ENCODE measurements at places on chromosomes 5 and 9.

GRCh38 chr5:122351416-122352157 is 39.5 kb downstream of the SNCAIP start:
- DNase-seq: no peak

DNA sequence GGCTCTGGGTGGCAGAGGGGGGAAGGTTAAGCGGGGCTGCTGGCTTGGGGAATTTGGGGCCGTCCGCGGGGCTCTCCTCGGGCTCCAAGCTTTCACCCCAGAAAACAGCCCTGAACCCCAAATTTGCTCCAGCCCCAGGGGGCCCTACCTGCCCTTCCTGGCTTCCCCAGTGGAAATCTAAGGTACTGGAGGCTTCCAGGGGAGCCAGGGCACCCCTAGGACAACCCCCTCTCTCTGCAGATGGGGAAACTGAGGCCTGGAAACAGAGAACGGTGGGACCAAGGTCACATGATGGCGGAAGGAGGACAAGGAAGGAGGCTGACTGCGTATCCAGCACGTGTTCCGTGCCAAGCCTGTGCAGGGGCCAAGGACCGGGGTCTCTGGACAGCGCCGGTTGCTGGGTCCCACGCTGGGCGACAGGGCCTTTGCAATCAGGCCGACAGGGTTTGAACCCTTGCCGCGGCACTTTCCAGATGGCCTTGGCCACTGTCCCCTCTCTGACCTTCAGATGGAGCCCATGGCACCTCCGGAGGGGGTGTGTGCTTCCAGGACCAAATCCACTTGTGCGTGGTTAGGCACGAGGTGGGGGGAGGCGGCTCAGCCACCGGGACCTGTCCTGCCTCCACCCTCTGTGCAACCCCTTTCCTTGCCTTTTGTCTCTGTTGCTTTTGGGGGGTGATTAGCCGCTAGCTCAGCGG is 183.1 kb downstream of the C9orf50 start:
- no peak for DNase-seq

DNA sequence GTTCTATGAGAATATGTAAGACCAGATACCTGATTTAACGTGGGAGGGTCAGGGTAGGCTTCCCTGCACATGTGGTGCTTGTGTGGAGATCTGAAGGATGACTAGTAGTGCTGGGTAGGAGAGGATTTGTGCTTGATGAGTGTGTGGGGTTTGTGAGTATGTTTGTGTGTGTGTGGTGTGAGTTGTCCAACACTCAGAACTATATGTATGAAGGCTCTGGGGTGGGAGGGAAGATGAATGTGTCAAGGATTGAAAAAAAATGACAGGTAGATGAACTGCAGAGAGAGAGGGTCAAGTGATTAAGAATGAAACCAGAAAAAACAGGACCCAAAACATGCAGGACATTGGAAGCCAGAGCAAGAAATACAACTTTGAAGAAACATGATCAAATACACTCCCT is 154.6 kb upstream of the NR3C1 start:
- no peak for DNase-seq

DNA sequence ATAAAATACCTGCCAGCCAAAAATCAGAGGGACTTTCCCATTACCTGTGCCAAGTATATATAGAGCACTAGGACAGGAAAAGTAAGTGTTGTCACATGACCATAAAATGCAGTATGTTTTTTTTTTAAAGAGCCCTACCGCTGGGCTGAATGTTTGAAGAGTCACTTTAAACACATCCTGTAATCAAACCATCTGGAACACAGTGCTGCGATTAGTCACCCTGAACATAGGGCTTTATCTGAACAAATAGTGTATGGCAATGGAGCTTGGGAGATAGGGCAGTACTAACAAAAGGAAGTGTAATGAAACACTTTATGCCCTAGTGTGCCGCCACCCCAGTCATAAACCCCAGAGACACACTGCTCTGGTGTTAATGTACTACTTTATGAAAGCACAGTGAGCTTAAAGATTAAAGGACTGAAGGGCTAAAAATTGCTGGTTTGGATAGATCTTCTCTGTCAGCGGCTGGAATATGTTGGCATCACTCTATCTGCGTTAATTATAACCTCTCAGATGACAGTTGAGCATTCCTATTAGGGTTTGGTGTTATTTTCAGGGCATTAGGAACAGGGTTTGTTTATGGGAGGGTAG is 90.4 kb downstream of the ZNF608 start:
- DNase-seq: peak; percentile 93

GRCh38 chr5:163815240-163815791 is 309.9 kb downstream of the MAT2B start:
- no peak for DNase-seq

GRCh38 chr9:23551311-23551721 is 274.7 kb downstream of the ELAVL2 start:
- DNase-seq: no peak

GRCh38 chr5:172835290-172835993 is 1.4 kb downstream of the ERGIC1 start:
- no peak for DNase-seq

- DNase-seq: no peak
Observed at GRCh38 chr5:72662305-72662704, 154.2 kb upstream of the TNPO1 start.

- no peak for DNase-seq
Observed at GRCh38 chr5:22852807-22853660, at the start of gene CDH12. Gene CDH12, minus strand, starts transcription at chr5:22853344.

DNA sequence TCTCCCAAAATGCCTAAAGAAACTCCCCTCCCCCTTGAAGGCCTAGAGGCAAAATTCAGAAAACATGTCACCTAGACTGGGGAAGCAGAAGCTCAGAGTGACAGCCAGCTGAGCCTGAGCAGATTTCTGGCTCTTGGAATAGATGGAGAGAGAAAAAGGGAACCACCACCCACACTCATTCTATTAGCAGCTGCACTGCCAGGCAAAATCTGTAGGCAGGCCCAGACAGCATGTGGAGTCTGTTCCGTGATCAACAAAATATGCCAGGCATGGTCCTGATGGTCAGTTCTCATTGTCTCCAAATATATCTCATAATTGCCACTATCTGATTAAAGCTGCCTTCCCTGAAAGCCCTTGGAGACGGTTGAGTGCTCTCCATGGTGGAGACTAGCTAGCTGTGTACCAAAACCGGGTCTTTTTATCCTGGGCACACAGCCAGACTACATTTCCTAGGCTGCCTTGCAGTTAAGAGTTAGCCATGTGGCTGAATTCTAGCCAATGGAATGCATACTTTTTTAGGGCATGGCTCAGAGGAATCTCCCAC is 131.7 kb upstream of the GPR151 start:
- peak; percentile 80 for DNase-seq

GRCh38 chr5:14440582-14441431 is 140.8 kb upstream of the OTULINL start:
- DNase-seq: peak; percentile 48

DNA sequence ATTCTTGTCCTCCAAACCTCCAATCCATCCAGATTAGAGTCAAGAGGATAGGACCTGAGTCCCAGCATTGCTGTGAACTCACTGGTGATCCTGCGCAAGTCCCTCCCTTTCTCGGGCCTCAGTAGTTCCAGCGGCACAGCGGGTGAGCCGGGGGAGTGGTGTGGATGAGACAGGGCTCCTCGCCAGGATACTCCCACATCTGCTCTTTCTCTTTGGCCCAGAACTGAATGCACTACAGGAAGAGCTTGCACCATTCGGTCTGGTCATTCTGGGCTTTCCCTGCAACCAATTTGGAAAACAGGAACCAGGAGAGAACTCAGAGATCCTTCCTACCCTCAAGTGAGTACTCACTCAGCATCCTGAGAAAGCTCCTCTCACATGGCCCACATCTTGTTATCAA is 6.3 kb downstream of the GPX3 start:
- DNase-seq: no peak

DNA sequence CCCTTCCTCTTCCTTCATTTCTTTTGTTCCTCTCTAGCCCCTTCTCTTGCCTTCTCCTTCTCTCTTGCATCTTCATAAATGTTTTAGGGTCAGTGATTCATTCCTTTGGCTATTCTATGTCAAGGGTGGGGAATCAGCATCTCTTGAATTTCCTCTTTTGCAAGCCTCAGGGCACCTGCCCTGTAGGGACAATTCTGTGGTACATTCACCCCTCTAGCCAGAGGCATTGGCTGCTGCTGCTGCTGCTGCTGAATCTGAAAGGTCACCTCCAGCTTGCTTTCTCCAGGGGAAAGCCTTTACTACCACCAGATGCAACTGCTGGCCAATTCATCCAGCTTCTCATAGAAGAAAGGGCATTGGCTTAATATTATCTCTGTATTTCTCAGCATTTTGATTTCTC is 87.3 kb downstream of the INSYN2B start:
- no peak for DNase-seq

GRCh38 chr9:18829873-18830272 is 203.1 kb downstream of the SAXO1 start:
- DNase-seq: peak; percentile 29

- no peak for DNase-seq
Observed at GRCh38 chr9:93531374-93531773, 45.0 kb upstream of the PHF2 start.

GRCh38 chr9:114694719-114695269 is 12.8 kb upstream of the TEX48 start:
- no peak for DNase-seq

DNA sequence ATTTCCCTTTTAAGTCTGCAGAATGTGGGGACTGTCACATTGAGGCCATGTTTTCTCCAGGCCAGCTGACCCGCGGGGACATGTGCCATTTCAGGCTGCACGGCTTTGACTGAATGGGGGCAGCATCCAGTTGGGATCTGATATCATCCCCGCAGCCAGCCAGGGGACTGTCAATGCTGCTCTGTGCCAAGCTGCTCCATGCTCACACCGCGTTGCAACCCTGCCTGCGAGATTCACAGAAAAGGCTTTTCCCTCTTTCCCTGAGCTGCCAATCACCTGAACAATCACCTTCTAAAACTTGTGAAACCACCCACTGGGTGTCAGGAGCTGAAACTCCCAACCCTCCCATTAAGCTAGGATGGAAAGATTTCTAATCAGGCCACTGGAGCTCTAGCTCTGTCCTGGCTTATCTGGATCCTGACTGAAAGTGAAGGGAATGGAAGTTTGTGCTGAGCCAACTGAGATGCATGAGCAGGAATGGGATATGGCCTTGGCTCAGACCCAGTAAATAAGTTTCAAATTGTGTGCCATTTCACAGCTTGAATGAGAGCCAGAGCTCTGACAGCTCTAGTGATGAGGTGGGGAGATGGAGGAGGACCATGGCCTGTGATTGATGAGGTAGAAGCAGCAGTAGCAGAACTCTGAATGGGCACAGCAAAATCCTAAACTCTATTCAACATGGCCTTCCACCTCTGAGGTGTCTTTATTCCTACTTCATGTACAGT is 34.5 kb upstream of the ZNF366 start:
- no peak for DNase-seq

DNA sequence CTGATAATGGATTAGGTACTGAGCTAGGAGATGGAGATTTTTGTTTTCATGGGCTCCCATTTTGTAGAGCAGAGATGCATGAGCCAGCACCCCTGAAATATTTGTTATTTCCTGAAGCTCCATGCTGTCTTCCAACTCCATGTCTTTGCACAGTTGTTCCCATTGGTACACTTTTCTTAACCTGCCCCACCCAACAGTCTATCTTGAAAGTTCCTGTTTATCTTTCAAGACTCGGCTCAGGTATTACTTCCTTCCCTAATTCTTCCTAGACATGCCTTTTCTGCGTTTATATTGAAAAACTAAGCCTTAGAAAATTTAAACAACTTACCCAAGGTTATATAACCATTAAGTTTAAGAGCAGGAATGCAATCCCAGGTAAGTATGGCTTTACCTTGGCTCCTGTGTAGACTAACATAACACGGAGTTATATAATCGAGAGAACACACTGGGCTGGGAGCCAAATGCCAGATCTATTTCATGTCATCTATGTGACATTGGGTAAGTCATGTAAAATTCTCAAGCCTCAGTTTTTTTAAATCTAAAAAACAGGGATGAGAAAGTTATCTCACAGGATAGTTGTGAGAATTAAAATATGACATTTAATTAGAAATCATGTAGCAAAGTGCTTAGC is 67.4 kb downstream of the LIX1 start:
- no peak for DNase-seq

DNA sequence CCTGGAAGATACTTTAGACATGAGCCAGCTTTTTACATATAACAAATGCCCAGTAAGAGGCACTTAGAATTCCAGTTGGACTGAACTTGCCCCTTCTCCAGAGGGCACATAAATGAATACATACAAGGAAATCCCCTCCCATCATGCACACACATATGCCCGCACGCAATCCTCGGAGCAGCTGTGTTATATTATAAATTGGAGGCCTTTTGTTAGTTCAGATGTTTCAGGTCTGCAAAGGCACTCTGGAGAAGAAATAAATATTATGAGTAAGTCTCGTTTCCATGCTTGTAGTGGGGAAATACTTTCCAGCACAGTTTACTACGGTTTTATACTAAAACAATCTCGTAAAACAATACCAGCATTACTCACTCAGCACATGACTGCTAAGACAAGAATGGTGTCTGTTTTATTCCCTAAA is 17.6 kb upstream of the MUSK start:
- no peak for DNase-seq

DNA sequence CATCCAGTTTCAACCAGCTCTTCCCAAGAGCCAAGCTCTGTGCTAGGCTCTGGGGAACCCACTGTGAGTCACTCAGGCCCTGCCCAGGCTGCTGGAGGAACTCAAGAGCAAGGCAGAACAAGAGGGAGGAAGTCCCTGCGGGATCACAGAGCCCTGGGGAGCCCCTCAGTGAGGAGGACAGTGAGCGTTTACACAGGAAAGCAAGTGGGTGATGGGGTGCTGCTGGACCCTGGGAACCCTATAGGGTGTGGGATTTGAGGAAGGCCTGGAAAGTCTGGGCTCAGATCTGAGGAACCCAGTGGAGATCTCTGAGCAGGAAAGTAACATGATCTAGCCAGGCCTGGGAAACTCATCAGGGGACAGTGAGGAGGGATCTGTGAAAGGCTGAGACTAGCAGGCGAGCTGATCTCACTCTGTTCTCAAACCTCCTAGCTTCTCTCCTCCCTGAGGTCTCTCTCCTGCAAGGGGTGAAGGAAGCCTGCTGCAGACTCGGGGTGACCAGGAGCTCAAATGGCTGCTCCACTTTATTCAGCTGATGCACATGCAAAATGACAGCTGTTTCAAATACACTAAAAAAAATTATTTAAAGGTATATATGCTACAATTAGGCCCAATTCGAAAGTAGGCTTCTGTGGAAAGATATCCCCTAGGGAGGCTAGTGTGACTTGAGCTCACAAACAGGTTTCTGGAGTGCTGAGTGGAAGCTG is 70.0 kb downstream of the SHB start:
- DNase-seq: no peak

GRCh38 chr5:73722231-73722630 is 96.2 kb downstream of the ARHGEF28 start:
- no peak for DNase-seq

DNA sequence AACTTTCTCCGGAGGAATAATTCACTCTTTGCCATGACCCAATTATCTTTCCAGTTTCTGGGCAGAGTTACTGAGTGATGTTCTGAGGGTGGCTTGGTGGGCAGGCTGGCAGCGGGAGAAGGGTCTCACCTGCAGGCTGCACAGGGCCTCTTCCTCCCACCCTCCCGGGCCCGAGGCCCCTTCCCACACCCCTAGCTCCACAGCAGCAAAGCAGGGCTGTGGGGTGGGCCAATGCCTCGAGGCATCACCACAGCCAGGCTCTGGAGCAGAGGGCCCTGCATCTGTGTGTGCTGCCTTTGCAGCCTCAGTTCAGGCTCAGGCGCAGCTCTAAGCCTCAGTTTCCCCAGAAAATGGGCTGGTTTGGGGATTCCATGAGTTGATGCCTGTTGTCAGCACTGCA is 120.2 kb upstream of the FOXD4L5 start:
- no peak for DNase-seq

Measured in NCI-H2029 (cell line).